ENCODE measurements at places on chromosomes 13 and 19. TPM values are rescaled to one million over a fixed set of nuclear protein-coding genes. Genes with fewer than 3 reads are reported as not detected.
A peak's percentile ranks its signal among the peaks of the same experiment; 100 is the strongest.

GRCh38 chr19:9547870-9548269 is 9.4 kb upstream of the ZNF426 start:
- no peak for DNase-seq

DNA sequence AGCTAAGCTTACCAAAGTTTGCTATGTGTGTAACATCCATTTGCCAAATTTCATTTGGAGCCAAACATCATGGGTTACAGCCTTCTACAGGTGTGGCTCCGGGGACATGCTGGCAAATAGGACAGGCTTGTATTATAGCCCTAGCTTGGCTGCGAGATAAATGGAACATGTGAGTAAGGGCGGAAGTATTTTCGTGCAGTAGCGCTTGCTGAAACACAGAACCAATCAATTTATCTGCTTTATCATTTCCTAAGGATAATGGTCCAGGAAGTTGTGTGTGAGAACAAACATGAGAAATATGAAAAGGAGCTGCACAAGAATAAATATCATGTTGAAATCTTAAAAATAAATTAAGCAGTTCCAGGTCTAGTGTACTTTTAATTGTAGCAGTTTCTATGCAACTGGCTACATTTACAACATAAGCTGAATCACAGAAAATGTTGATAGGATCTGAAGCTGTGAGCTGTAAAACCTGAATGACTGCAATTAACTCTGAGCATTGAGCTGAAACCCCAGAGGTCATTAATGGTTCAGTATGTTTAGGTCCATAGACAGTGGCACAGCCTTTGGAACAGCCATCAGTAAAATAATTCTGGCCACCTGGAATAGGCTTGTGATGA is 22.2 kb upstream of the ZNF100 start:
- DNase-seq = no peak

The KRTDAP gene
- not detected for total RNA-seq

GRCh38 chr13:55664178-55664577 is 1476.5 kb upstream of the PRR20A start:
- no peak for DNase-seq

The FUT1 gene
- total RNA-seq = 0.15 TPM

GRCh38 chr19:9839415-9839814 is 4.3 kb downstream of the PIN1 start:
- no peak for DNase-seq

DNA sequence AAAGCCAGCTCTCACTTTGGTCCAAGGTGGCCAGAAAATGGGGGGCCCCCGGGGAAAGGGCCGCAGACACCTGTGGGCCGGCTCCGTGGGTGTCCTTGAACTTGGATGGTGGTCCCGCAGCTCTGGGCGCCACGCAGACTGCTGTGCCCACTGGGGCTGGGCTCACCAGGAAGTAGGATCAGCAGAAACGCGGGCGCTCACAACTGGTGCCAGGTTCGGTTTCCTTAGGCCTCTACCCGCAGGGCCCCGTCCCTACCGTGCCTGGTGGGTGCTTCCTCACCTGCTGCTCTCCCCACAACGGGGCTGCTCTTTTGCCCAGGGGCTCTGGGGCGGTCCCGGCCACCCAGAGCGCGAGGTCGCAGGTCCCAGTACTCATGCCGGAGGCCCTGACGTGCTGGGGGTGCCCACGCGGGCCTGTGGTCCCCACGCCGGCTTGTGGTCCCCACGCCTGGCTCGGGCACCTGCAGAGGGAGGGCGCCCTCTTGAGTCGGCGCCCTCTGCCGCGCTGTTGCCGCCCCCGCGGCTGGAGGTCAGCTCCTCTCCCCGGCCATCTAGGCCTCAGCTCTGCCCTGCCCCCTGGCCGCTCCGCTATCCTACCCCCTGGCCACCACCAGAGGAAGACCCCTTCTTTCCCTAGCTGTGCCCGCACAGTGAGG is 1303.6 kb downstream of the UQCRFS1 start:
- DNase-seq = no peak

The DAND5 gene
- not detected for total RNA-seq

The PCDH9 gene
- 0.42 TPM for total RNA-seq

DNA sequence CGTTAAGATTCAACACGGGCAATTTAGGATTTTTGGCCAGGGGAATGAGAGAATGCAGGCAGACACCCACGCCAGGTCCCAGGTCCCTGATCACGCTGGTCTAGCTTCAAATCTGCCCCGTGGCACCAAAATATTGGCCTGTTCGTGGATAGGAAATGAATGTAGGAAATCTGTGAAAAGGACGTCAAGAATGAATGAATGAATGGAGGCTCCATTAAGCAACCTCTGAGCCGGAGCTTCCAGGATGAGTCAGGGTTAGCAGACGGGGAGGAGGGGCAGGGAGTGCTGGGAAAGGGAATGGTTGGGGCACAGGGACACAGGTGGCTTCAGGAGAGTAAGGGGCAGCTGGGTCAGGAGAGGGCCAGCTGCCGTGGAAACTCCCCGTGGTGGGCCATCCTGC is 4.2 kb downstream of the SULT2B1 start:
- no peak for DNase-seq

The SLC7A9 gene
- 0.47 TPM for total RNA-seq

The CATSPERD gene
- total RNA-seq = not detected

DNA sequence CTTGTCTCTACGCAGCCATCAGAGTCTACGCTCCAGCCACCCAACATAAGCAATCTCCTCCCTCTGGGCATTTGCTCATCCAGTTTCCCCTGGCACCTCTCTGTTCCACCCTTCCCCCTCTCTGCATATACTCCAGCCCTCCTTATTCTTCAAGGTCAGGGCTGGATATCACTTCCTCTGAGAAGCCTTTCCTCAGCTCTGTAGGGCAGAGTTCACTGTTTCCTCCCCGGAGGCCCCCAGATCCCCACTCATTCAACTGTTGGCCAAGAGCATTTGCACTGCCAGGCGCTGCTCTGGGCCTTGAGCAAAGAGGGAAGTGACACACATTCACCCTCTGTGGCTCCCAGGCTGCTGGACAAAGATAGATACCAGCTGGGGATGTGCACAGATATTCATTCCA is 3.3 kb downstream of the FCGRT start:
- no peak for DNase-seq

- DNase-seq = no peak
Measured at GRCh38 chr13:63880705-63881104, 2465.1 kb upstream of the PCDH20 start.

The TGFBR3L gene
- total RNA-seq = 1.6 TPM

DNA sequence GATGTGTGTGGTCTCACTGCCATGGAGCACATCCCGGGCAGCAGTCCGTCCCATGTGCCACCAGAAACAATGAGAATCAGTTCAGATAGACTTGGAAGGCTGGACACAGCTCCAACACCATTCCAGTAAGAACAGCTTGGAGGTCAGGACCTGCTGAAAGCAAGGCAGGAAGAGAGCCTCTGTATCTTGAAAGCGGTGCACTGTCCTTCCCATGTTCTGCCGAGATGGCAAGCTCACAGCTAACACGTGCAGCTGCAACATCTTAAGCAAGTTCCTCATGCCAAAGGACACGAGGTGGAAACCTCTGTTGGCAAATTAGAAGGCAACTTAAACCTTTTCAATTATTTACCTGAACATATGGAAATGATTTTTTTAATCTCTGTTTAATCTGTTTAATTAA is 175.4 kb downstream of the DLEU7 start:
- no peak for DNase-seq

DNA sequence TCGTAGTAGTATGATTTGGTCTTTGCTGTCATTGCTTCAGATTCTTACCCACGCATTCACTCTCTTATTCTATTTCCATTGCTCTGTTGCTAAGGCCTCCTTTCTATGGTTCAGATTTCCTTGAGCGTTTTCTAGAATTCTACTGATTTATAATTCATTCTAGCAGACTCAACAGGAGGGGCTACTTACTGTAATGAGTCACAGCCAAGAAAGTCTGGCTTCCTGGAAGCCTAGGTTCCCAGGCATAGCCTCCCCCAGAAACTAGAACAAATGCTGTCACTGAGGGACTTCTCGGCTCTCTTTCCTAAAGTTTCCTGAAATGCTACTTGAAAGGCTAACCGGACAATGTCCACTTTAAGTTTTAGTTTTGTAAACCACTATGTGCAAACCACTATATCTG is 47.7 kb upstream of the SPATA13 start:
- DNase-seq = no peak

GRCh38 chr19:2729943-2730818 is 9.0 kb upstream of the DIRAS1 start:
- no peak for DNase-seq

GRCh38 chr13:103238441-103238840 is 172.2 kb upstream of the SLC10A2 start:
- DNase-seq = no peak

The PNMA8A gene
- total RNA-seq = not detected

The LGALS16 gene
- total RNA-seq = not detected

GRCh38 chr13:29858667-29859066 is 8.2 kb upstream of the UBL3 start:
- no peak for DNase-seq

DNA sequence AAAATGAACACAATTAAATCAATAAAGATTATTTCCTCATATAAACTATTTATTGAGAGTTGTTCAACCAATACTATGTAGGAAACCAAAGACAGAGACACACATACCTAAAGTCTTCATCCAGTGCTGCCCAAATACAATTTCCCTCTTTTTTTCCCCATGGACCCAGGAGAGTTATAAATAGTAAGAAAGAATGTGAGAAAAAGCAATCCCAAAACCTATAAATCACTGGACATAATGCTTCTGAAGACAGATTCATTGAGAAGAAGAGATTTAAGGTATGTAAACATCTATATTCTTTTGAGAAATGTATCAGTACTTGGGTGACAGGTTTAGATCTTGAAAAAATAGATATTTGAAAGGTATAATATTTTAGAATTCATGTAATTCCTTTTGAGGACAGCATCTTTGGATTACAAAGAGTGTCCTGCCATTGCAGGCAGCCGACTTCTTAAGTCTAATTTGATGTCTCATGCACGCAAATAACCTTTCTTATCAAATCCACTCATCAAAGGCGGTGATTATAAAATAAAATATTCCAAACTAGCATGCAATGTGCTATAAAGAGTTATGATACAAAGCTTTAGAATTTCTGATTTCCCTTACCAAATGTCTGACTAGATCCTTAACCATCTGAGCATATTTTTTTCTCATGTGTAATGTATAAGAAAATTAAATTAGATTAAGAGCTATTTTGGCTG is 739.4 kb downstream of the LIG4 start:
- DNase-seq = no peak

GRCh38 chr13:46983881-46984280 is 87.0 kb upstream of the HTR2A start:
- no peak for DNase-seq

- no peak for DNase-seq
Measured at GRCh38 chr19:40933025-40933424, 51.0 kb upstream of the CYP2A7 start.

- DNase-seq = no peak
Measured at GRCh38 chr19:19475849-19476828, 39.2 kb downstream of the TSSK6 start.

The CYP2A7 gene
- total RNA-seq = not detected

The PRRG2 gene
- total RNA-seq = 1.7 TPM

The FUT6 gene
- not detected for total RNA-seq

The CAMSAP3 gene
- 1.0 TPM for total RNA-seq

GRCh38 chr13:23460921-23461320 is 27.4 kb upstream of the SACS start:
- no peak for DNase-seq

GRCh38 chr19:39515551-39516191 is 732 bp downstream of the SELENOV start:
- DNase-seq = no peak

DNA sequence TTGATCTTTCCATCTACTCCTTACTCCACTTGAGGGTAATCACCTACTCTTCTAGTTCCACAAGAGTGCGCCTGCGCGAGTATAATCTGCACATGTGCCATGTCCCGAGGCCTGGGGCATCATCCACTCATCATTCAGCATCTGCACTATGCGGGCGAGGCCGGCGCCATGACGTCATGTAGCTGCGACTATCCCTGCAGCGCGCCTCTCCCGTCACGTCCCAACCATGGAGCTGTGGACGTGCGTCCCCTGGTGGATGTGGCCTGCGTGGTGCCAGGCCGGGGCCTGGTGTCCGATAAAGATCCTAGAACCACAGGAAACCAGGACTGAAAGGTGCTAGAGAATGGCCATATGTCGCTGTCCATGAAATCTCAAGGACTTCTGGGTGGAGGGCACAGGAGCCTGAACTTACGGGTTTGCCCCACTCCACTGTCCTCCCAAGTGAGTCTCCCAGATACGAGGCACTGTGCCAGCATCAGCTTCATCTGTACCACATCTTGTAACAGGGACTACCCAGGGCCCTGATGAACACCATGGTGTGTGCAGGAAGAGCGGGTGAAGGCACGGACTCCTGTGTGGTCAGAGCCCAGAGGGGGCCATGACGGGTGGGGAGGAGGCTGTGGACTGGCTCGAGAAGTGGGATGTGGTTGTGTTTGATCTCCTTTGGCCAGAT is 2.7 kb upstream of the KLK2 start:
- DNase-seq = no peak

DNA sequence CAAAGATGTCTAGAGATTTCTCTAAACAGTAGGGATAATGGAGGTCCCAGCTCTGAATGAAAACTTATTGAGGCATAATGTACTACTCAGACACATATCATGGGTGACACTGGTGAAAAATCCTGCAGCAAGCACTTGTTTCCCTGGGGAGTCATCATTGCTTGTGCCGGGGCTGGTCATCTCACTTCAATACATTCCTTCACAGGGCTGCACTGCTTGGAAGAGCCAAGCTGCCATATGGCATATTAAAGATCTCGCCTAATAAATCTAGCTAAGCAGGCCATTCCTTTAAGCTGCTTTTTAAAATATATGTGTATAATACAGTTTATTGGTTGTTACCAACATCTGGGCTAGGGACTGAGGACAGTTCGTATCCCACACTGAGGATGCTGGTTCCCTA is 332.2 kb upstream of the GPC6 start:
- no peak for DNase-seq

GRCh38 chr19:5130371-5131030 is 161.6 kb downstream of the KDM4B start:
- DNase-seq = peak; percentile 47

GRCh38 chr13:62537593-62537992 is 1121.9 kb upstream of the PCDH20 start:
- no peak for DNase-seq

DNA sequence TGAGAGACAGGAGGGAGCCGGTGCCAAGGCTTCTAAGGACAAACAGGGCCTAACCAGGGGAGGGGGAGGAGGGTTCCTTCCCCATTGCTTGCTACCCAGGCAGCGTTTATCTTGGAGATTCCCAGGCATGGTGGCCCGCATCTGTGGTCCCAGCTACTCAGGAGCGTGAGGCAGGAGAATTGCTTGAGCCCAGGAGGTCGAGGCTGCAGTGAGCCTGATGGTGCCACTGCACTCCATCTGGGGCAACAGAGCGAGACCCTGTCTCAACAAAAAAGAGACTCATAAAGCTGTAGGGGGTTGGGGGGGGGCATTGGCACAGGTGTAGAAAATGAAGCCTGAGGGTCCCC is 11.4 kb downstream of the TIMM13 start:
- no peak for DNase-seq

- DNase-seq = no peak
Measured at GRCh38 chr19:18401580-18402112, 4.2 kb upstream of the LRRC25 start.
